ENCODE measurements at places on chromosomes 13 and 19. TPM values are rescaled to one million over a fixed set of nuclear protein-coding genes. Genes with fewer than 3 reads are reported as not detected.

The RYR1 gene
- polyA plus RNA-seq = under 0.01 TPM

The SLC25A41 gene
- polyA plus RNA-seq = 0.06 TPM

The TMEM272 gene
- polyA plus RNA-seq = not detected

The FFAR1 gene
- polyA plus RNA-seq = not detected

The MYH14 gene
- polyA plus RNA-seq = 0.05 TPM

The FBXO46 gene
- 7.7 TPM for polyA plus RNA-seq

The OR7C1 gene
- polyA plus RNA-seq = not detected

DNA sequence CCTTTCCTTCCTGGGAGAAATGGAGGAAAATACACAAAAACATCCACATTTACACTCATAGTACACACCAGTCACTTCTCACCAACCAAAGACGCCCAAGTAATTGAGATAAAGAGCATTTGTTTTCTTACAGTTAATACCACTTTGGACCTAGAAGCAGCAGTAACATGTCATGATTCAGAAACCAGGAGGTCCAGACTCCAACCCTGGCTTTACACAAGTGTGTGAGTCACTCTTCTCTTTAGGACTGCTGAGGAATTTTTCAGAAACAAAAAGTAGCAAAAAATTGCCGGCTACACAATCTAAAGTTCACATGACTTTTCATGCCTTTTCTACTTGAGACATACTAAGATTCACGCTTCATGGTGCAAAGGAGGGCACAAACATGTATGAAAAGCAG is 42.1 kb downstream of the TUBGCP3 start:
- DNase-seq = peak; percentile 17

- no peak for DNase-seq
Measured at GRCh38 chr13:47250146-47250545, 353.3 kb upstream of the HTR2A start.

GRCh38 chr19:16777811-16778210 is 51.4 kb upstream of the SIN3B start:
- no peak for DNase-seq

DNA sequence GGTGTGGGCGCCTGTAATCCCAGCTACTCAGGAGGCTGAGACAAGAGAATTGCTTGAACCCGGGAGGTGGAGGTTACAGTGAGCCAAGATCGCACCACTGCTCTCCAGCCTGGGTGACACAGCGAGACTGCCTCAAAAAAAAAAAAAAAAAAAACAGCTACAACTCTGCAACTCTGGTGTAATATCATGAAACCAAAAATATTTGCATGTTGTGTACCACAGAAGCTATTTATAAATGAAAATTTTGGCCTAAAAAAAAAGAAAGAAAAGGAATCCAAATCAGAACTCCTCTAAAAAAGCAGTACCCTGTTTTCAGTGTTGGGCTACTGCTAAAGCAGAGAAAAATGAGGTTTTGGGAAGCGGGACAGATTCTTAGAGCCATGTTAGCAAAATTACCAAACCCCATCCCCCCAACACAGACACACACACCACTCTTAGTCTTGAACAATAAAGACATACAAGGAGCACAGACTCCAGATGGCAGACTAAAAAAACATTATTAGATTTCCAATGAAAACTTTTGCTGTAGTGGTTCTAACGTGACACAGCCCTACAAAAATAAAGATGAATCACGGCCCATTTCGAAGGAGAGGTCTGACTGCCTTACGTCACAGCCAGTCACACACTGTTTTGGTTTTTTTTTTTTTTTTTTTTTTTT is 51.5 kb downstream of the INSR start:
- DNase-seq = peak; percentile 23

DNA sequence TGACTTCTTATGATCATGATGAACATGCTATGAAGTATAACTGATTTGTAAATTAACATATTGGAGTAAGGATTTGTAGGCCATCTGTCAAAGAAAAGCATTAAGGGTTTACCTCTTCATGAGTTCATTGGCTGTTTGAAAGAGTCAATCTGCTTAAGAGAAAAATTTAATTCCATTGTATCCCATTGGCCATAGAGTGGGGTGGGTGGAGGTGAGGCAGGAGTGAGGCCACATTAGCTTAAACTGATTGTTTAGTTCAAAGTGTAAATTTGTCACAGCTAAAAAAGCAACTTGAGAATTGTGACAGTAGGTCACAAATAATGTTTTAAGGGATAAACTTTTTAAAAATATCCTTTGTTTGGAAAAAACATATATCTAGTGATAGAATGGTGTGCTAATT is 11.4 kb downstream of the GPR180 start:
- no peak for DNase-seq

- no peak for DNase-seq
Measured at GRCh38 chr19:42497492-42498168, 30.7 kb downstream of the CEACAM1 start.

- no peak for DNase-seq
Measured at GRCh38 chr19:12270854-12271253, 23.8 kb downstream of the ZNF44 start.

GRCh38 chr19:15129856-15130585 is 22.8 kb downstream of the SYDE1 start:
- no peak for DNase-seq

GRCh38 chr13:57823704-57824103 is 192.2 kb downstream of the PCDH17 start:
- DNase-seq = no peak

DNA sequence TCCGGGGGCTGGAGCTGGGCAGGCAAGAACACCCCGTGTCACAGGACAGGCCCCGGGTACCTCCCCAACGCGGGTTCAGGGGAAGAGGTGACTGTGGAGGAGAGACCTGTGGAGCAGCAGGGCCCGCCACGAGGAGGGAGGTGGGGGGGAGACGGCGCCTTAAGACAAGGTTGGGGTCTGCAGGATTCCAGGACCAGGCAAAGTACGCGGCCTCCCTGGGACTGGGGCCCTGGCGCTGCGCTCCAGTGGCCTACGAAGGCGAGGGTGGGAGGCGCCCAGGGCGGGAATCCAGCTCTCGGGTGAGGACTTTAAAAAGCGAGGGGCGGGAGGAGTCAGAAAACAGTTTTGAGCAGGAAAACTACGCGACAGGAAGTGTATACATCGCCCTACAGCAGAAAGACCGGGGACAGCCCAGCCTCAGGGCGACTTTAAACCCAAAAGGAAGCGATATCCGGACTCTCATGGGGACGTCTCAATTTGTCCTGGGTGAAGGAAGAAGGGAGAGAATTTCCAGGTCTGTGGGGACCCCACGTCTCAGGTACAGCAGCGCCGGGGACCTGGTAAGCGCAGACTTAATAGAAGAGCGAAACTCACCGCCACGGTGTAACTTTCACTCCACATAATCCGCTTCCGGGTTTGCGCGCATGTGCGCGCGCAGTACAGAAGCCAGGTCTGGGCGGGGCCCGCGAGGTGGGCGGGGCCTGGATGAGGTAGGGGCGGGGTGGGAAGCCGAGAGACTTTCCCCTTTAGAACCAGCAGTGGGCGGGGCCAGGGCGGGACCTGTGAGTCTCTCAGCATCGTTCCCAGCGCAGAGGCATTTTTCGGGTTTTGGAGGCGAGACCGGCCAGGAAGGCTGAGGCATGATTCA is at the start of gene ZNF83:
Gene ZNF83, minus strand, starts transcription at position 638 of the 868 bp plus-strand sequence.
- DNase-seq = peak; percentile 95

GRCh38 chr19:51019544-51019925 is at the start of gene KLK10:
KLK10 (minus strand) TSS chr19:51019709; CDS start chr19:51019130, 579 bp downstream.
- DNase-seq = no peak

DNA sequence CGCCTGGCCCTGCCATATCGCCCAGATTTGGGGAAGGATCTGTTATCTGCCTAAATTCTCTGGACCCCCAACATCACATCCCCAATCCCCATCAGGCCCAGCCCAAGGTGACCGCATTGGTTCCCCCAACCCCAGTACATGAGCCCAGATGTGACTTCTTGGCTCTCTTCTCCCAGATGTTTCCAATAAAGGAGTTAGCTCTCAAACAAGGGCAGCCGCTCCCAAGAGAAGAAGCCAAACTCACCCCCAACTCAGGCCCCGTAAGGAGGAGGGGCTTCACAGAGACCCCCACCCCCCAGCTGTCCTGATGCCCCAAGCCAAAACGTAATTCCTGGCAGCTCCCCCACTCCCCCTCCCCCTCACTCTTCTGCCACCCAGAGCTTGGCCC is 6.9 kb downstream of the FBN3 start:
- no peak for DNase-seq

GRCh38 chr13:20994441-20994821 is 67.0 kb downstream of the LATS2 start:
- DNase-seq = no peak

DNA sequence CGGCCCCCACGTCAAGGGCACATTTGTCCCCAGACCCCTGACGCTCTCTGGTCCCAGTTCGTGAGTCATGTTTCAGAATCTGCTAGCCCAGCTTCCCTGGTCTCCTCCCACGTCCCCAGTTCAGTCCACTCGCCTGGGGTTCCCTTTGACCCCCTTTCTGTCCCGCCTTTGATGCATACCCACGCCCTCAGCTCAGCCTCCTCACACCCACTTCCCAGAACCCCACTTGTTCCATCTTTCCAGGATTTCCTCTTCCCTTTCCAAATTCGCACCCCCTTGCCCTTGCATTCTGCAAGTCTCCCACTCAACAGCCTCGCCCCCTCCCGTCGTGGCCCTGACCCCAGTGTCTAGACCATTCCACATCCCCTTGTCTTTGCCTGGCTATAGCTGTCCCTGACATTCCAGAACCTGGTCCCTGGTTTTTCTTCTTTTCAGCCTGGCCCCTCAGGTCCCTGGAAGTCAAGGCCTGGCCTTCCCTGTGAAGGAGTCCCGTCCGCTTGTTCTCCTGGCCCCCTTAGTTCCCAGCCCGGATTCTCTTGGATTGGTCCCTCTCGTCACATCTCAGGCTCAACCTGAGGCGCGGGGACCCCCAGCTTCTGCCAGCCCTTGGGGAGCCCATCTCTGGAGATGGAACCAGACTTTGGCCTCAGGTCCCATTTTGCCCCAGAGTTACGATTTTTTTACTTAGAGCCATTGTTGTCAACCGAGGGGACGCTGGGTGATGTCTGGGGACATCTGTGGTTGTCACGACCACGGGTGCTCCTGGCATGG is 1.3 kb downstream of the NCLN start:
- no peak for DNase-seq

GRCh38 chr19:57667228-57667627 is 1.5 kb upstream of the ZSCAN4 start:
- DNase-seq = no peak

DNA sequence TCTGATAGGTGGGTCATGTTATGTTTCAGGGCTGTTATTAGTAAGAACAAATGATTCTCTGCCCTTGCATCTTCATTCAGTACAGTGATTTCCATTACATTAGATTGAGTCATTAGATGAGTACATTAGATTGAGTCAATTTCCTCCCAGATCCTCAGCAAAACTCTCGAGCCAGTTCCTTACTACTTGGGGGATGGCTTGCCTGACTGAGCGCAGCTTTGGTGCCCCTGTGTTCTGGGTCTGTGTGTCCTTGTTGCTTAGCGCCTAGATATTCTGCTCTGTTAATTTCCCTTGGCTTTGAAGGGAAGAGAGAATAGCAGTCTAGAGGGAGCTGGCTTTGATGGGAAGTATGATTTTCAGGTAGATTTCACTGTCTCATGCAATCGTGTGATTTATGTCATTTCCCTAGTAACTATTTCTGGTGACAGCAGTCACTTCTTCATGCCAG is 19.1 kb upstream of the SCEL start:
- peak; percentile 70 for DNase-seq

DNA sequence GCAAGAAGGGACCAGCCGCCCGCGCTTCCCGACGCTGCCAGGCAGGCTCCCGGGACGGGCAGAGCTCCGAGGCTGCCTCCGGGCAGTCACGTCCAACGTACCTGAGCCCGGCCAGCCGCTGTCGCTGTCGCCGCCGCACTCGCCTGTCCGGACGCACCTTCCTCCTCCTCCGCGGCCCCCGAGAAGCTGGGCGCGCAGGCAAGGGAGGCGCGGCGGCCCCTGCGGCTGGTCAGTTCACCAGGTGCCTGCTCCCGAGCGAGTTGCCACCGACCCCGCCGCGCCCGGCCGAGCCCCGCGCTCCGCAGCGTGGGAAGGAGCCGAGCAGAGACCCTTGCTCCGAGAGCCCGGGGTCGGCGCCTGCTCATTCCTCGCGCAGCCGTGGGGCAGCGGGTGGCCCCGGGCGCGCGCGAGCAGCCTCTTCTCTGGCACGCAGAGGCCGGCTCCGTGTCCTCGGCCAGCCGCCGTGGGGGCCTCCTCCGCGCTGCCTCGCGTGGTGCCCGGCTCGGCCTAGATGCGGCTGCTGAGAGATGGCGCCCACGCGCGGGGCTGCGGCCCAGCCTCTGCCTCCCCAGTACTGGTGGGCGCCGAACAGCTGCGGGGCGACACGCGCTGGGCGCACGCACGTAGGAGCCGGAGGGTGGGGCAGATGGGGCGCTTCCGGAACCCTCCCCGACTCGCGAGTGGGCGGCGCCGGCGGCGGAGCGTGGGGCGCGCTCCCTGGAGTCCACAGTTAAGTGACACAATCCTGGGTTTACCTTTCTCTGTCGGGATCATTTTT is 419.4 kb downstream of the UQCRFS1 start:
- no peak for DNase-seq

- DNase-seq = peak; percentile 48
Measured at GRCh38 chr19:57830071-57830602, at the start of gene ZNF587B. ZNF587B (plus strand) TSS chr19:57830299; CDS start chr19:57830529, 230 bp downstream.

- peak; percentile 59 for DNase-seq
Measured at GRCh38 chr13:42970824-42971690, 21.0 kb downstream of the EPSTI1 start.

- no peak for DNase-seq
Measured at GRCh38 chr19:11017275-11018035, 56.6 kb downstream of the SMARCA4 start.

GRCh38 chr13:48629277-48629676 is 24.5 kb upstream of the CYSLTR2 start:
- DNase-seq = no peak

DNA sequence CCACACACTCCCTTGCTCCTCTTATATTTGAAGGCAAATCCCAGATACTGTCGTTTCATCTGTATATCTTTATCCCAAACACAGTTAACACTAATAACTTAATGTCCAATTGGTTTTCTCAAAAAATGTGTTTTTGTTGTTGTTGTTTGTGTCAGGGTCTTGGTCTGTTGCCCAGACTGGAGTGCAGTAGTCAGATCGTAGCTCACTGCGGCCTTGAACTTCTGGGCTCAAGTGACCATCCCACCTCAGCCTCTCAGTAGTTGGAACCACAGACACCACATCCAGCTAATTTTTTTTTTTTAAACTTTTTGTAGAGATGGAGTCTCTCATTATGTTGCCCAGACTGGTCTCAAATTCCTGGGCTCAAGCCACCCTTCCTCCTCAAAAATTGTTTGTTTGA is 137.7 kb downstream of the PDS5B start:
- DNase-seq = no peak

- no peak for DNase-seq
Measured at GRCh38 chr13:100675661-100676129, 1.1 kb upstream of the TMTC4 start.

DNA sequence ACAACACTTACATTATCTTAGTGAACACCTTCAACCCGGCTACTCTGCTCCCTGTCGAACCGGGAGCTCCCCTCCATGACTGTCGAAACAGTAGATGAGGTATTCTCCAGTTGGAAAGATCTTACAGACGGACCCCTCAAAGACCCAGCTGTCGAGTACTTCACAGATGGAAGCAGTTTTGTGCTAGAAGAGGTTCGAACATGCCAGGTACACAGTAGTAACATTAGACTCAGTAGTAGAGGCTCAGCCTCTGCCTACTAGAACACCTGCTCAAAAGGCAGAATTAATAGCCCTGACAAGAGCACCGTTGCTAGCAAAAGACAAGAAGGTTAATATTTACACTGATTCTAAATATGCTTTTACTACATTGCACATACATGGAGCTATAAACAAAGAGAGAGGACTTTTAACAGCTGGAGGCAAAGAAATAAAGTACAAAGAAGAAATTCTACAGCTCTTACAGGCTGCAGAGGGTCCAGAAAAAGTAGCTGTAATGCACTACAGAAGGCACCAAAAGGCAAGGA is 13.6 kb upstream of the SLC15A1 start:
- no peak for DNase-seq
